Globus pallidus (tissue), 1 donor: ENCODE measurements at places on chromosomes 4 and X.

- no peak for DNase-seq
These were observed 29.6 kb downstream of the PLAC1 start for GRCh38 chrX:134628663-134629062.

GRCh38 chrX:118534716-118535493 lies 39.3 kb downstream of the DOCK11 start:
- DNase-seq: no peak

DNA sequence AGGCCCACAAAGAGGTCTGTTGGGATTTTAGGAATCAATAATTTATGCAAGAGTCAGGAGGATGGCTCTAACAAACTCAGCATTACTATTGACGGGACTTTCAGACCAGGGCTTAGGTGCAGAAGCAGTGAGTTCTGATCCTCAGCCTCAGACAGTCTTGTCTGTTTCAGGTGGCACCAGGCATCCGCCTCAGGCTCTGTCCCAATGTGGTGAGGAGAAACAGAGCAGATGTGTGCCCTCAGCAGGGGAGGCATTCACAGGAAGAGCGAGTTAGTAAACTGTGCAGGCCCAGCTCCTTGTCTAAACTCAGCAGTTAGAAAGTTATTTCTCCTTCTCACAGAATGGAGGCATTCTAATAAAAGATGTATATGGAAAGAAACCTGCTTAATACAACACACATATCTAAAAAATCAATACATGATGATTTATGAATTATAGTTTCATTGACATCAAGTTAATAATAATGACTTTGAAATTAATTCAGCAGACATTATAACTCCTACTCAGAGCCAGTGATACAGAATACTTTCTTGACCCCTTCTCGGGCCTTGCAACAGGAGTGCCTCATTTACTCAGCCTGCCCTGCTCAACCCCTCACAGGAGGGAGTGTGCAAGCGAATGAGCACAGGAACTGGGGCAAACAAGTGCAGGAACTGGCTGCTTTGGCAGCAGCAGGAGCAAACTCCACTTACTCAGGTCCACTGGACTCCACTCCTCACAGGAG lies 202.8 kb upstream of the SMIM31 start:
- no peak for DNase-seq

GRCh38 chrX:13194291-13195103 lies 125.4 kb downstream of the ATXN3L start:
- DNase-seq: no peak

DNA sequence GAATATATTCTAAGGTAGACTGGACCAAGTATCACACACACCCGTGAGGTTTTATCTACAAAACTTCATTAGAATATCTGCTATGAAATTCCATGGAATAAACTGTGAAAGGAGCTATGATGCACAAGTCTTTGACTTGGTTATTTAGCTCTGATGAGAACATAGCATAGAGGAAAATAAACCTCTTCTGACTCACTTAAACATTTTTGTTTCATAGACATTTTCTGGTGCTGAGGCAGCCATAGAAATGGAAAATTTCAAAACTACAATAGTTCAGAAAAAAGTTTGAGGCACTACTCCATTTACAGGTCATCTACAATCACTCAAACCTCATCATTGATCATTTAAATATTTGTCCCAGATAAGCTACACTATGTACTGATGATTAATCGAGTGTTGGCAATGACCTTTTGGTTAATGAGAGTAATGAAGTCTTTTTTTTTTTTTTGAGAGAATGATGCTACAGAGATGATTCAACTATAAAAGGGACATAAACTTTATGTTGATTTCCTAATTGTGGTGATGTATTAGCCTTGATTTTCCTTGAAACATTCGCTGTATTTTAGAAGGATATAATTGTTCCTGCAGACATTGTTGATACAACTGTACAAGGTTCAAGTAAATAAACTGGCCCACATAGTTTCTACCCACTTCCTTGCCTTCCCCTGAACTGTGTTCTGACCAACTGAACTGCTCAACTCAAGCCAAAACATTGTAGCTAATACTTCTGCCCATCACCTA lies 77.5 kb downstream of the AREG start:
- no peak for DNase-seq

DNA sequence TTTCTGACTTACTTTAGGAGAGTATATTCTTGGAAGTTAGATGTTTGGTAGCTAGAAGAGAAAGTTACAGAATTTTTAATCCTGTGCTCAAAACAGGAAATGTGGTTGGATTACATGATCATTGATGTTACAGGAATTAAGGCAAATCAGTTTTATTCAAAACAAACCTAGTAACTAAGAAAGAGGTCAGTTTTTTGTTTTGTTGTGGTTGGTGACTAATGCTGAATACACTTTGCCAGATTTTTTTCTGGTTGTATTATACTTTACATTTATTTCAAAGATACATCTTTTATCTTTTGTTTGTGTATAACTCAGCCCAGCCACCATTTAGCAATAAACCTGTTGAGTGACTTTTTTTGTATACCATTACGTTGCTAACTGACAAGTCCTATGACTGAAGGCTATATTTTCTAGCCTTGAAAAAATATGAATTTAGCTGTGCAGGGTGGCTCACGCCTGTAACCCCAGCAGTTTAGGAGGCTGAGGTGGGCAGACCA lies 116.7 kb downstream of the KLHL8 start:
- no peak for DNase-seq

DNA sequence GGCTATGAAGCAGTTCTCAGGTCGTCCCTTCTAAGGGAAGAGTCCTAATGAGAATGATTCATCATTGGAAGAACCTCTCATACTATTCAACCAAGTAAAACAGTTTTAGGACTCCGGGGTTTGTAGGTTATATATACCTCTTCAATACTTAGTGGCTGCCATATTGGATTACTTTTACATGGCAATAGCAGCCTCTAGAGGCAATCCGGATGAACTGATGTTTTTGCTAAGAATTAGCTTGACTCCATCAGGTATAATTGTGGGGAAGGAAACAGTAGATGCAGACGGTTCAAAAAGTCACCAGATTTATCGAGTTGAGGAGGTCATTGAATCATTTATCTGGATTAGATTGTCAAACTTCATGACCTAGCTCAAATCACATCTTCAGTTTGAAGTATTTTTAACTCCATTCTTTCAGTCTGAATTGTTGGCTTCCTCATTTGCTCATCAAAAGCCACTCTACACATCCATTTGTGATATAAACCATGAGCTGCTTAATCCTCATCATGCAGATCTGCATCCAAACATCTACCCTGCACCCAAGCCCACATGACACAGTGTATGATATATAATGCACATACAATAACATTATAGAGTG lies 28.4 kb downstream of the GUCY1B1 start:
- DNase-seq: peak; percentile 43

GRCh38 chr4:170051402-170051801 lies 25.2 kb upstream of the MFAP3L start:
- DNase-seq: no peak

DNA sequence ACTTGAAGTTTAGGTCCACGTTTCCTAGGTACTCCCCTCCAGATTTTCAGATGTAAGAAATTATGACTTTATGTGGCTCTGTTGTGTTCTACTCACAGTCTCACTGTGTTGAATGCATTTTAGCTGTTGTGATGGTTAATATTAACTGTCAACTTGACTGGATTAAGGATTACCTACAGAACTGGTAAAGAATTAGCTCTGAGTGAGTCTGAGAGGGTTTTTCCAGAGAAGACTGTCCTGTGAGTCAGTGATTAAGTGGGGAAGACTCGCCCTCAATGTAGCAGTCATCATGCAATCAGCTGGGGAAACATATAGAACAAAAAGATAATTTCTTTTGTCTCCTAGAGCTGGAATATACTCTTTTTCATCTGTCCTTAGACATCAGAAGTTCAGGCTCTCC lies 493.4 kb downstream of the ACTRT1 start:
- no peak for DNase-seq

- DNase-seq: no peak
These were observed 86.8 kb downstream of the FAM53A start for GRCh38 chr4:1597021-1597931.

DNA sequence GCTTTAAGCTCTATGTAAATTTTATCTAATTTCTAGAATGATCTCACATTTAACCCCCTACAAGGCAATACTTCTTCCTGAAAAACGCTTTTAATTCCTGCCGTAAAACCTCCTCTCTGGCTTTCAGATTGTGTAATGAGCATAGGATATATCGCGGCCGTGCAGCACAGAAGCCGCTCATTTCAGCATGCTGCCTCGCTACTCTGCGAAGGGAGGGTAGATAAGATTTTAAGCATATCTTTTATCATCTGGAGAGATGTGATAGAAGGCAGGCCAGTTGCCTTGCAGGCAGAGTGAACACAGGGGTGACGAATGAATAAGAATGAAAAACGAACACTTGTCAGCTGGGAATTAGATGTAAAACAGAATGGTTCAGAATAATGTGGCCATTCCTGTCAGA lies 265.5 kb downstream of the UNC5C start:
- DNase-seq: no peak

DNA sequence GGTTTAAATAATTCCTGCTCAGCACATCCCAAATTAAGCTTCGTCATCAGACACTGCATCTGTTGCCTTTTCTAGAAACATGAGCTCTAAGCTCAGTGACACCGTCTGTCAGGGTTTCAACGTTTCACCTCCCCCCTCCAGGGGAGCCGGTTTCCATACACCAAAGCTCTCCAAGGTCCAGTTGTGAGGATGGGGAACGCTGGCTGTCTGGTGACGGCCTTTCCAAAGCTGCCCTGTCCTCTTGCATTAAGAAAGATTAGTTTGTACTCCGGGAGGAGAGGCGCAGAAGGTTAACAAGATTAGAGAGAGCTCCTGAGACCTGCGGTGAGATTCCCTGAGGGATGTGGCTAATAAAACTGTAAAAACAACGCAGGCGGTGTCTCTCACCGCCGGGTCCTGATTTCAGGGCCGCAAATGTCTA lies 43.2 kb downstream of the ASMT start:
- no peak for DNase-seq

- no peak for DNase-seq
These were observed 110.6 kb upstream of the LIMCH1 start for GRCh38 chr4:41427306-41427882.

GRCh38 chr4:71709961-71710360 lies 73.9 kb downstream of the GC start:
- no peak for DNase-seq

GRCh38 chr4:183328832-183329231 lies 6.6 kb upstream of the CLDN24 start:
- no peak for DNase-seq

GRCh38 chr4:1041147-1041935 lies 29.9 kb downstream of the FGFRL1 start:
- no peak for DNase-seq

- DNase-seq: no peak
These were observed 152.9 kb downstream of the RTL3 start for GRCh38 chrX:78506248-78506647.

DNA sequence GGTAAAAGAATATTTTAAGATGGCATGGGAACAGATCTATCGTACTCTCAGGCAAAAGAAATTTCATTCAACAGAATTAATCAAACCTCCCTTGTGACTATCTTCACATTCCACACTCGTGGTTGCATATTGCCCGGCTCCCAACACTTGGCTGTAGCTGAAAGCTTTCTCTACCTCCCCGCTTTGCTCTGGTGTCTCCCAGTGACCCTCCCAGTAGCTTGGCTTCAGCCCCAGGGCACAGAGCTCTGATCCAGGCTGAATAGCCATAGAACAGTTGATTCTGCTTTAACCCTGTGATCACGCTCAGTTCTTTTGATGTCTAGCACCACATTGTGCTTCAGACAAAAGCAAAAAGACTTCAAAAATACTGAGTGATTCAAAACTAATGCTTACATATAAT lies 24.6 kb downstream of the SLC7A11 start:
- DNase-seq: peak; percentile 64

- no peak for DNase-seq
These were observed 6.4 kb upstream of the FRMPD3 start for GRCh38 chrX:107442914-107443527.

DNA sequence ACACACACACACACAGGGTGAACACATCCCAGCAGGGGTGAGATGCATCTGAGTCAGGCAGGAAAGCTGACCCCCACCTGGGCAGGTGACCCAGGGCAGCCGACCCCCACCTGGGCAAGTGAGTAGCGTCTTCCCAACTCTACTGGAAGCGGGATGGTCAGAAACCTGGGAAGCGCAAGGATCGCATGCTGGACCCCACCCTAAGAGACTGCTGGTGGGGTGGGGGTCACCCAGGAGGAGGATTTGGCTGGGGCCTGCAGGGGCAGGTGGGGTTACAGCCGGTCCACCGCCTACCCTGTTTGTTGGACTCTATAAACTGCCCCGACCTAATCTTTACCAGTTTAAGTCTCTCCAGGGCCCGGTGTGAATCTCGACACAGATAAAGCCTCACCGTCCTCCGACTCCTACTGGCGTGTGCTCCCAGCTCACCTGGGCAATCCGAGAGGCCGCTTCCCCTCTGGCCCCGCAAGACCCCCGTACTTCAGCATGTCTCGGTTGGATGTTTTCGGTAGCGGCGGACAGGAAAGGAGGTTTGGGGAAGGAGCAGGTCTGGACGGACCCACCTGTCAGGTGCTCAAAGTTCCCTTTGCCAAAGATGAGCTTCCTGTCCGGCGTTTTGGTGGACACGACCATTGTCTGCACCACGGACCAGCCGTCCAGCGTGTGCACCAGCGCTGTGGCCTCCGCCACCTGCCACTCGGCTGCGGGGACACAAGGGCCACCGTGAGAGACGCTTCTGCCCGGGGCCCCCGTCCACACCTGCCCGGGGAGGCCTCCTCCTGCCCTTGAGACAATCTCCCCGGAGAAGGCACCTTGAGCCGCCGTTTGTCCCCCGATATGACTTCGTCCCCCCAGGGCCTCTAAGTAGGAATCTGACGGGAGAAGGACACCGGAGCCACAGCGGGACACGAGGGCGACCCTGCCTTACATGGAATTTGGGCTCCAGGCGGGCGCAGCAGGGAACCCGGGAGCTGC lies 2.0 kb downstream of the GTPBP6 start:
- no peak for DNase-seq

- DNase-seq: no peak
These were observed 448 bp upstream of the TBC1D8B start for GRCh38 chrX:106802063-106802387.
